Glomerular endothelial cell (primary cell): ENCODE measurements at places on chromosomes 7 and 10.

GRCh38 chr7:137923380-137923779 is 76.6 kb upstream of the DGKI start:
- DNase-seq: no peak

DNA sequence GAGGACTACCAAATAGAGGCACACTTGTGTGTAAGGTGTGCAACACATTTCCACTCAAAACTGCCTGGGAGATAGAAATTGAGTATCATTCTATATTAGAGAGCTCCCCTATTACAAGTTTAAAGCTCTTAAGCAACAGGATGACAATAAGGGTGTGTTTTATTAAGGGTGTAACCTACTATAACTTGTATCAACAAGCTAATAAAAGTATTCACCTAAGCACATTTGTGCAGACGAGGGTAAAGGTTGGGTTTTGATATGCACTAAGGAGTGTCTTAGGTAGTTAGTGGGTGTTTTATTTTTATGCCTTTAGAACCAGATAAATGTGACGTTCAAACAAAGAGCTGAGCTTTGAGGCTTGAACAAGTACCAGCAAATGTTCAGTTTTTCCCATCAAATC is 2.8 kb upstream of the FAM53B start:
- no peak for DNase-seq

DNA sequence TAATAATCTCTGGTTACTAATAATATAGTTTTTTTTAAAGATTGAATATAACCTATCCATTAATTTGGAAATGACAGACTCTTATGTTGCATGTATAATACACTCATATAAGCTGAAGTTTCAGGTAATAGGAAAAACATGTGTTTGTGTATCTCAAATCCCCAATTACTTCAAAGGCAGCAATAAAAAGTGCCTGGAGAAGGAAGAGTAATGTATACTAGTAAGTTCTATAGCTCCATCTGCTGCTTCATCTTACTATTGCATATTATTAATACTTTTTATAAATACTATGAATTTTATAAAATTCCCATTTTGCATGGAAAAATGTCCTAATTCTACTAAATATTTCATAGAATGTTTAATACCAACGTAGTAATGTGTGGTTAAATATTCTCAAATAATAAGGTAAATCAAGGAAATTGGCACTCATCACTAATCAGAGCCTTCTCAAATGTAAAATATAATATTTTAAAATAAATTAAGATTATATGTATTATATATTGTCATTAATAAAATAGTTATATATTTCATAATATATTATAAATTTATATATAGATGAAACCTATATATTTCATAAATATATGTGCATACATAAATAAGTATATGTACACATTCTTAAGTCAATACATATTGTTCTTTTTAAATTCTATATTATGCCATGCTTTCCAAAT is 311.9 kb downstream of the HGF start:
- DNase-seq: no peak

DNA sequence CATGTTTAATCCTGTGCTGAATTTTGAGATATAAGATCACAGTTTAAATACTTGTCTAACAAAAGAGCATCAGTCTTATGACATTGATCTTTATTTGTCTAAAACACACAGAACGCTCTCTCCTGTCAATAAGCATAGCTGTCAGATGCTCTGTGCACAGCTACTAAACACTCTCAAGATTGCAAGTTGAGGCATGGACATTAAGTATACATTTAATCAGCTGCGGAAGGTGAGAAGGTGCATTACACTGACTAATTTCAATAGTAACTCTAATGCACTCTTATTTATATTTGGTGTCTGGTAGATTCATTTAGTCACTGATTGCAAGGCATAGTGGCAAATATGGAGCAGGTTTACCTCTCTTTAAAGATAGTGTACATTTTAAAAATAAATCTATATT is 580.3 kb upstream of the NRP1 start:
- no peak for DNase-seq

GRCh38 chr10:129184196-129184595 is 282.8 kb upstream of the MGMT start:
- no peak for DNase-seq

GRCh38 chr7:140678816-140679130 is 6.0 kb downstream of the ADCK2 start:
- DNase-seq: no peak

DNA sequence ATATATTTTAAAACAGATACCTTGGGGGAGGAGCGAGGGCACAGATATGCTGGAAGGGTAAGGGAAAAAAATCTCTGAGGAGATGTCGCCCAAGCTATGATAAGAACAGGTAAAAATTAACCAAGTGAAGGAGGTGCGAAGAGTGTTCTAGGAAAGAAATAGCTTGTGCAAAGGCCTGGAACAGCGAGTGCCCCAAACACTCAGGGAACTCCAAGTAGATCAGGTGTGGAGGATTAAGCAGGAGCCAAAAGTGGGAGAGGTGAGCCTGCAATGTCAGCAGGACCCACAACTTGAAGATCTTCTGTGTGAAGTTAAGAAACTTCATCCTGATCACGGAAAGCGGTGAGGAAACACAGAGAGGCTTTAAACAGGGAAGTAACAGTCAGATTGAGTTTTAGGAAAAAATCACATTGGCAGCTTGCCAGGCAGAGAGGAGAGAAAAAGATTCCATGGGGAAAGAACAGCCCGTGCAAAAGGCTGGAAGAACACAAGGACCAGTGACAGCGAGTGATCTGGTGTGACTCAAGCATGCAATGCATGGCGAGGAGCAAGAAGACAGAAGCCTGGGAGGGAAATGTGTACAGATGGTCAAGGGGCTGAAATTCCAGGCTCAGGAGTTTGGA is 30.7 kb downstream of the FGF8 start:
- DNase-seq: no peak

GRCh38 chr10:5961405-5962100 is 15.8 kb downstream of the IL15RA start:
- no peak for DNase-seq

- DNase-seq: no peak
Measured at GRCh38 chr7:149196705-149197171, 1.4 kb downstream of the ZNF282 start.

DNA sequence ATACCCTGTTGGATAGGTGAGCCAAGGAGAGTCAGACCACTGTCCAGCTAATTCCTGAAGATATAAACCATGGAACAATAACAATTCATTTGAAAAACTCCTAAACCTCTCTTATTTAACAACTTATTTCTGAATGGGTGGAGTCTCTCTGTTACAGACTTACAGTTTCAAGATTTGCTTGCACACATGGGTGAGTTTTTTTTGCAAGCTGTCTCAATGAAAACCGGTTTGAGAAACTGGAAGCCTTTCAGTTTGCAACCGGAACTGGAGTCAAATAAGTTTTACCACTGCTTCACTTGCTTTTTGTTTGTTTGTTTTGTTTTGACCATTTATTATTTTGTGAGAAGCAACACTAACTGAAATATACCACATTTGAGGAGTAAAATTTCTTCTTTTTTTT is 243.8 kb downstream of the MTERF1 start:
- DNase-seq: no peak
